ENCODE measurements at places on chromosomes 2 and 18. TPM values are rescaled to one million over a fixed set of nuclear protein-coding genes. Genes with fewer than 3 reads are reported as not detected.

The SIX3 gene
- not detected for total RNA-seq

The RGPD3 gene
- total RNA-seq: not detected

The PRLH gene
- total RNA-seq: not detected

The TNFRSF11A gene
- 94.6 TPM for total RNA-seq

The DRC1 gene
- not detected for total RNA-seq

The OSBPL1A gene
- total RNA-seq: 34.8 TPM

The LYPD1 gene
- total RNA-seq: 34.3 TPM

The CD207 gene
- not detected for total RNA-seq

The EVX2 gene
- not detected for total RNA-seq

The SERPINB2 gene
- 85.1 TPM for total RNA-seq

The MBD2 gene
- 106 TPM for total RNA-seq

The DDX1 gene
- total RNA-seq: 99.7 TPM

The CSRNP3 gene
- total RNA-seq: 0.86 TPM

The UCN gene
- total RNA-seq: 4.6 TPM

The BOK gene
- 35.0 TPM for total RNA-seq

The SEC11C gene
- total RNA-seq: 101 TPM

The MC4R gene
- total RNA-seq: not detected

The HSBP1L1 gene
- total RNA-seq: 17.9 TPM

The FTCDNL1 gene
- total RNA-seq: 1.9 TPM

The SPIRE1 gene
- total RNA-seq: 98.6 TPM

The HMSD gene
- 11.9 TPM for total RNA-seq

The DOK6 gene
- not detected for total RNA-seq

The UGT1A5 gene
- total RNA-seq: 7.1 TPM

The ARHGEF33 gene
- total RNA-seq: 0.71 TPM

The TSPYL6 gene
- not detected for total RNA-seq

All from Calu3 (cell line).